GM18507 (cell line): ENCODE measurements at places on chromosomes 11 and 22.

DNA sequence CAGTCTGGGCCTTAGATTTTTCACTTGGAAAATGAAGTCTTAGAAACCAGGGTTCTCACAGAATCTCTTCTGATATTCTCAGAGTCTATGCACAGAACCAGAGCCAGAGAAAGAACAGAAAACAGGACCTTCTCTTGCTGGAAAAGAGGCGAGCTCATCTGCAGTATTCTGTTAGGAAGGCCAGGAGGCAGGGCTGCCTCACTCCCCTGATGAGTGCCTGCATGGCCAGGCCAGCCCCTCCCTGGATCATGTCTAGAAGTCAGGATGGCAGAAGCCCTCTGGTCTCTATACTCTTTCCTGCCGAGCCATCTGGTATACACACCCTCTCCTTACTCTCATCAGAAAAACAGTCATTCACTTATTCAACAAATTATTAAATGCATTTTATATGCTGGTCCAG lies 723 bp downstream of the OR51M1 start:
- no peak for DNase-seq

DNA sequence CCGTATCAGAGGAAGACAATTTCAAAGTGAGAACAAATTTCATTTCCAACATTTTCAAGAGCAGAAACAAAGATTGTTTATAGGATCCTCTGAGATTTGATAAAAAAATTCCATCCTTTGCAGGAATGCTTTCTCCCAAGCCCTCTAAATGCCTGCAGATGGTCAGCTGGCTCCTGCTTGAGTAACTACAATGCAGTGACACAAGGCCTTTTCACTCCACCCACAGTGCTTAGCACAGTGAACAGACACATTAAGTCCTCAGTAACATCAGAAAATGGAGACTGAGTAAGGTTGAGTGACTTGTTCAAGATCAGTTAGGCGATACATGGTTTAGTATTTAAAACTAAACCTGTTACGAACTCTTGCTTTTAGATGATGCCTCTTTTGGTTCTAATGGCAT lies 527.1 kb upstream of the CCDC90B start:
- DNase-seq: no peak

DNA sequence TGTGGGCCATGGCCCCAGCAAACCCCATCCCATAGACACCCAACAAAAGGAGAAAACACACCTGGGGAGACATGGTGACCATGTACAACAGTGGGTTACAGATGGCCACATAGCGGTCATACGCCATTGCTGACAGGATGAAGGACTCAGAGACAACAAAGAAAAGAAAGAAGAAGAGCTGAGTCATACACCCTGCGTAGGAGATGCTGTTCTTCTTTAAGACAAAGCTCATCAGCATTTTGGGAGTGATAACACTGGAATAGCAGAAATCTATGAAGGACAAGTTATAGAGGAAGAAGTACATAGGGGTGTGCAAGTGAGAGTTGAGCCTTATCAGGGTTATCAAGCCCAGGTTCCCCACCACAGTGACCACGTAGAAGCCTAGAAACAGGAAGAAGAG lies 4.9 kb downstream of the OR8B8 start:
- DNase-seq: no peak

DNA sequence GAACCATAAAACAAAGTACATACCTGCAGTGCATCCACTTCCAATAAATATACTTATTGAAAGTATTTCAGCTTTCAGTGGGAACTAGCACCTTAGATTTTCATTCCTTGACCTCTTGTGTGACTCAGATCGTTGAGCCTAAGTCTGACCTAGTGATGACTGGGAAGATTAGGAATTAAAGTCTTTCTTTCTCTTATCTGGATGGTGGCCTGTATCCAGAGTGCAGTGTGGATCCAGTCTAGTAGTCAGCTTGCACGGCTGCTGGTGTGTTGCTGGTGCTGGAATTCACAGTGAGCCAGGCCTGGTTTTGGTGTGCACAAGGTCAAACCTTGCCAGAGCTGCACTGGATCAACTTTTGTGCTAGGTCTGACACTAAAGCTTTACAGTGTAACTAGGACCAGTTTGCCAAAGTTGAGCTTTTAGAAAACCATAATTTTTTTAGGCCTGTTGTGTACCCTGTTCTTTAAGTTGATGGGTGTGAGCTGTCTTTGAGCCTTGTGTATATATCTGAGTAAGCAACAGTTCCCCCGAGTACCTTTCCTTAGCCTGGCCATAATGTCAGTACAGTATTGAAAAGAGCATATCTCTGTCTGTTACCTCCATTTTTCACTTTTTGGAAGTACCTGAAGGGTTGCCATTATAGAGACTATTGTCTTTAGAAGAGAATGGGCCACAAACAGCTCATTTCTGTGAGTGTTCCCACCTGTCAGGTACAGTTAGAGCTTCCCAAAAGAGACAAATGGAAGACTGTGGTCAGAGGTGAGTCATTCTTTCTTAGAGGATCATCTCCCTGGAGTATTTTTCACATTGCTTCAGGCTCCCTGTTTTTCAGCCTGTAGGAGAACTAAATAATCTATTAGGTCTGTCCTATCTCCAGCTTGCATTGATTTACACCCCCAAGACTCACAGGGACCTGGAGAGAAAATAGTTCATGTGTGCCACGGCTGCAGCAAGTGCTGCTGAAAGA lies 89.8 kb downstream of the ALX4 start:
- no peak for DNase-seq

- no peak for DNase-seq
These were observed 22.8 kb downstream of the CTTN start for GRCh38 chr11:70421123-70421522.

GRCh38 chr11:123316003-123316402 lies 114.1 kb upstream of the GRAMD1B start:
- DNase-seq: no peak

- no peak for DNase-seq
These were observed 31.4 kb upstream of the LRRC10B start for GRCh38 chr11:61477126-61477525.

- no peak for DNase-seq
These were observed 6.4 kb upstream of the ARFGAP3 start for GRCh38 chr22:42863349-42863961.

DNA sequence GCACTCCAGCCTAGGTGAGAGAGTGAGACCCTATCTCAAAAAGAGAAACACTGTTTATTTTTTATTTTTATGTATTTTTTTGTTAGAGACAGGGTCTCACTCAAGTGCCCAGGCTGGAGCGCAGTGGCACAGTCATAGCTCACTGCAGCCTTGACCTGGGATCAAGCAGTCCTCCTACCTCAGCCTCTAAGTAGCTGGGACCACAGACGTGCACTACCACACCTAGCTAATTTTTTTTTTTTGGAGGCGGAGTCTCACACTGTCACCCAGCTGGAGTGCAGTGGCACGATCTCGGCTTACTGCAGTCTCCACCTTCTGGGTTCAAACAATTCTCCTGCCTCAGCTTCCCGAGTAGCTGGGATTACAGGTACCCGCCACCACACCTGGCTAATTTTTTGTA lies 6.4 kb downstream of the RBX1 start:
- DNase-seq: no peak

DNA sequence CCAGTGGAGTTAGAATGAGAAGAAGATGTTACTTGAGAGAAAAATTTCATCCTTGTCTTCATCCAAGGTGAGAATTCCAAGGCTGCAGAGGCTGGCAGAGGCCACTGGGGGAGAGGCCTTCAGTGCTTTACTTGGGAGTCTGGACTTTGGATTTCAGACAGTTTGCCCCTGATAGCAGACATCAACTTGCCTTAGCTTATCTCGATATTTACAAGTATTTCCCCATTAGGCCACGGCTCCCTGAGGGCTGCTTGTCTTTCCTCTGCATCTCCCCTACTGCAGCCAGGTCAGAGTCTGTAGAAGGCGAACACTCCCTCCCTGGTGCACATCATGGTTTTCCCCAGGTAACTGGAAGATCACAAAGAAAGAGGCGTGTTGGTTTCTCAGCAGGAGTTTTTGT lies 29.9 kb upstream of the BSX start:
- DNase-seq: no peak

GRCh38 chr11:20154381-20154780 lies 5.9 kb downstream of the DBX1 start:
- no peak for DNase-seq

DNA sequence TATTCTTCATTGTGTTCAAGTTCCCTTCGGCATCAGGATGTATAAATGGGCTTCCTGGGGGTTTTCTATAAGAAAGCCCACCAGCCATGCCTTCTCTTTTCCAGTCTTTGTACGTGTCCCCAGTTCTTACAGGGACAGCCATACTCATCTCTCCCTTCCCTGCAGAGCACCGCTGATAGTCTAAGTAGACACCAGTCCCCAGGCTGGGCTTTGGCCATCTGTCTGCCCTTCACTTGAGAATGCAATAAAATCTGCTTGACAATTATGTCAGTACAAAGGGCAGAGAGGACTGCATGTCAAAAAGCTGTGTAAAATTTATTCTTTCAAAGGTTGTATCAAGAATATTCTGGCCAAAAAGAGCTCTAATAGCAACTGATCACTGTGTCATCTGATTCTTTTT lies 27.3 kb downstream of the NTM start:
- no peak for DNase-seq

- no peak for DNase-seq
These were observed 23.1 kb upstream of the FZD4 start for GRCh38 chr11:86978247-86978646.

DNA sequence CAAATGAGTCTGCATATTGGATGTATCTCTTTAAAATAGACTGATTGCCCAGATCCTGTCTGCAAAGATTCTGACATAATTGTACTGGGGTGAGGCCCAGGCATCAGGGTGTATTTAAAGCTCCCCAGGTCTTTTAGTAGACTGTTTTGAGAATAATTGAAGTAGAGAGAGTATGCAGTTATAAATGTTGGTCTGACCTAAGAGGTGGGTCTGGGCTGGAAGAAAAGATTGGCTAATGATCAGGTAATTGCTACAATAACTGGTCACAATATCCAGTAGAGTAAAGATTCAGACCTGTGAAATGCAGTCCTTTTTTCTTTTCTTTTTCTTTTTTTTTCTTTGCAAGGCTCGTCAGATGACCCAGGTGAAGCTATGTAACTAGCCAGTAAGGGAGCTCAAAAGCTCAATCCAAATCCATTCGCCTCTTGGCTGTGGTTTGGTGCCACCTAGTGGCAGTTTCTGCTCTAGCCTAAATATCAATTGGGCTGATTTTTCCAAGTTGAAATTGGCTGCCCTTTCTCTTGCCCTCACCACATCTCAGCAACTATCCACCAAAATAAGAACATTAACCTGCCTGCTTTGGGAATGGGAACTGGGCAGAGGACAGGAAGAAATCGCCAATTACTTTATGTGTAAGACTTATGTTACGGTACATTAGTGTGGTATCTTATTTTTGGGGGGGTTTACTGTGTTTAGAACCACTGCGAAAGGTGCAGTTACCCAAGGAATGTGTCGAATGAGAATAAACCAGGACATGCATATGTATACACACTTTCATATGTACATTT lies 45.9 kb downstream of the ZNF143 start:
- DNase-seq: peak; percentile 28

DNA sequence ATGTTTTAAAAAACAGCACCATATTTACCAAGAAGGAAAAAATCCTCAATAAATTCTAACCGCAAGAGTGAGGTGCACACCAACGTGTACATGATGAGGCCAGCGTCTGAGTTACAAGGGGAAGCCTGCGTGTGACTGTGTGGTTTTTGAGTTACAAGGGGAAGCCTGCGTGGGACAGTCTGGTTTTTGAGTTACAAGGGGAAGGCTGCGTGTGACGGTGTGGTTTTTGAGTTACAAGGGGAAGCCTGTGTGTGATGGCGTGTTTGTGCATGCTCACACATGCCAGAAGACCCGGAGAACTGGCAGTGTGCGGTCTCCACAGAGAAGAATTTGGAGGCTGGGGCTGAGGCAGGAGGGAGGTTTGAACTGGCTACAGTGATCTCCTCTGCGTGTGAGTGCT lies 1376.4 kb downstream of the TBC1D22A start:
- no peak for DNase-seq

GRCh38 chr11:58652726-58653280 lies 30.3 kb downstream of the CNTF start:
- no peak for DNase-seq

GRCh38 chr11:118715837-118716260 lies 36.4 kb upstream of the TREH start:
- DNase-seq: no peak

- DNase-seq: no peak
These were observed 1.0 kb downstream of the CUL5 start for GRCh38 chr11:108009497-108010370.

DNA sequence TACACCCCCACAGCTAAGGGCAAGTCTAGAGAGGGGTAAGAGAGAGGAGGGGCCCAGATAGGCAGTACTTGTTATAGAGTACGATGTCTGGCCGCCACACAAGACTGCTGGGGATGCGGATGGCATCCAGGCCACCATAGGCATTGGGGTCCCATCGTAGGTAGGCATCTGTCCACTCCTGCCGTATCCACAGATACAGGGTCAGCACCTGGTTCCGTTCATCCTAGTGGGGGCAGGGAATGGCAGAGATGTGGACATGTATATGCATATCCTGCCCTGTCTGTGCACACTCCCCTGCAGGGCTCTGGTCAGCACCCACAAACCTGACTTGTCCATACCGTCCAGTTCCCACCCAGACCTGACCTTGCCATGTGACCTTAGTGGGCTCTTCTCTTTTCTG lies 2.1 kb downstream of the CHRNA10 start:
- no peak for DNase-seq

GRCh38 chr11:129275828-129276227 lies 83.7 kb upstream of the ARHGAP32 start:
- DNase-seq: no peak

DNA sequence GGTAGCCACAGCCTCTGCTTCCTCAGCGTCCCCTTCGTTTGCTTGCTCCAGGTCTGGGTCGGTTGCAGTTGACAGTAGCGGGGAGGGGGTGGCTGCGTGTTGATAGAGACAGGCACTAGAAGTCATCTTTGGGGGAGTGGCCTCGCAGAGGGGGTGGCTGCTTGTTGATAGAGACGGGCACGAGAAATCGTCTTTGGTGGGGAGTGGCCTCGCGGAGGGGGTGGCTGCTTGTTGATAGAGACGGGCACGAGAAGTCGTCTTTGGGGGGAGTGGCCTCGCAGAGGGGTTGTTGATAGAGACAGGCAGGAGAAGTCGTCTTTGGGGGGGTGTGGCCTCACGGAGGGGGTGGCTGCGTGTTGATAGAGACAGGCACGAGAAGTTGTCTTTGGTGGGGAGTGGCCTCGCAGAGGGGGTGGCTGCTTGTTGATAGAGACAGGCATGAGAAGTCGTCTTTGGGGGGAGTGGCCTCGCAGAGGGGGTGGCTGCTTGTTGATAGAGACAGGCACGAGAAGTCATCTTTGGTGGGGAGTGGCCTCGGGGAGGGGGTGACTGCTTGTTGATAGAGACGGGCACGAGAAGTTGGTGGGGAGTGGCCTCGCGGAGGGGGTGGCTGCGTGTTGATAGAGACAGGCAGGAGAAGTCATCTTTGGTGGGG lies 328.3 kb downstream of the TBC1D22A start:
- DNase-seq: no peak
